GM19239 (cell line): ENCODE measurements at places on chromosomes 2 and 18.

- DNase-seq = no peak
Measured at GRCh38 chr2:16252891-16253290, 312.5 kb downstream of the MYCN start.

DNA sequence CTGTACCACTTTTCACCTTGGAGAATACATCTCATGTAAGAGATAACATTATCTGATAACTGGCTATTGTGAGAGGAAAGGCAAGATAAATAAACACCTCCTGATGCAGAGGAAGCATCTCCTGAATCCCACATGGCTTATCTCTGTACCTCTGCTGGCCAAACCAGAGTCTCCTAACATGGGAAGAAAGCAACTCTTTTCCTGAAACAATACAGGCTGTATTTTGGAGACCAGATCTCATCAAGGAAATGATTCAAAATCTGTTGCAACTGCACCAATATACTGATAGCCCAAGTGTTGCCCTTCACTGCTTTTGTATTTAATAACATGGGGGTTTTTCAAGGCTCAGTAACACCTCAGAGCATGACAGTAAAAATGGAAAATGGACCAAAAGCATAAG is 106.9 kb downstream of the MREG start:
- DNase-seq = no peak

DNA sequence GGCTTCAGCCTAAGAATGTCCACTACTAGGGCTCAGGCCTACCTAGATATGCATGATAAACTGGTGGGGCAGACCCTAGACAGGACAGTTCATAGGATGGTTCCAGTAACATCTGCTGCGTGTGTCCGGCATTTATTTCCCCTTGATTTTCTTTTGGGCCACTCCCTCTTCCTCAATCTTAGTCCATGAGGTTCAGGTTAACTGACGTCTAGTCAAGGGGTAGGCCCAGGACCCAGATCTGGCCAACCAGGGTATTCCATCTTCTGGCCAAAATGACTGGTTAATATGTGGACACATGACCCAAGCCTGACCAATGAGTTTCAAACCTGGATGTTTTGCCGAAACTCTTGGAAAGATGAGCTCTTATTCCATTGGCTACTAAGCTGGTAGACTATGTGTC is 15.2 kb downstream of the TMEM247 start:
- no peak for DNase-seq

GRCh38 chr2:30368258-30368657 is 78.8 kb upstream of the LCLAT1 start:
- no peak for DNase-seq

DNA sequence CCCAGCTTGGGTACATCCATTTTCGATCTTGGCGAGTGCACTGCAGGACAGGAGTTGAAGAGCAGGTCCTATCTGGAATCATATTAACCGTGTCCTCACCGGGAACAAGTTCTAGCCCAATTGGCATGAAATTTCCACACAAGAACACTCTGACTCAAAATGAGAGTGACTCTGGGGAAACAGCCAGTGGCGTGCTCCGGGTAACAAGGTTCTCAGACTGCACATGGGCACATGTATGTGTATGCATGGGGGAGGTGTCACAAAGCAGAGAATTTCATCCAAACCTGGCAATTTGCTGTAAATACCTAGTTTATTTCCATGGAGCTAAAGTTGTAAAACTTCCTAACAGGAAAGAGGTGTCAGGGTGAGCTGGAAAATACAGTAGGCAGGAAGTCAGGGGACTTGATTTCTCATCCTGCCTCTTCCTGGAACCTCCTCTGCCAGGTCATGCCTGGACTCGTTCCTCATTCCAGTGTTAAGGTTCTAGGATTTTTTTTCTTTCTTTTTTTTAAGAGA is 1.7 kb downstream of the TUBB6 start:
- no peak for DNase-seq

GRCh38 chr18:75105551-75106254 is 103.2 kb downstream of the PTGR3 start:
- DNase-seq = no peak

- DNase-seq = peak; percentile 5
Measured at GRCh38 chr2:221571551-221572218, 419 bp downstream of the EPHA4 start.
